ENCODE measurements at places on chromosomes 4 and X.
A peak's percentile ranks its signal among the peaks of the same experiment; 100 is the strongest.

DNA sequence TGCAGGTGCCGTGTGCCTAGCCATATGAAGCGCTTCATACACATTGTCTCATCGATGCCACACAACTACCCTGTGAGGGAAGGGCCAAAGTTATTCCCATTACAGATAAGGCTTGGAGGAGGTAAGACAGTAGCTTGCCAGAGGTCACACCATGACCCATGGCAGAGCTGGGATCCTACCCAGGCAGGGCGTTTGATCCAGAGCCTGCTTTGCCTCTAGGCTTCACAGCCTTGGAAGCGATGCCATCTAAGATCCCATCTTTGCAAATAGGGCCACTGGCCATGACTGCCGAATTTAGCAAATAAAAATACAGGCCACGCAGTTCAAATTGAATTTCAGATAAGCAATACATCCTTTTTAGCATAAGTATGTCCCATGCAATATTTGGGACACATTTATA is 358.2 kb downstream of the BCOR start:
- DNase-seq: no peak

- peak; percentile 71 for DNase-seq
Observed at GRCh38 chr4:78569306-78569821, 17.8 kb downstream of the ANXA3 start.

- no peak for DNase-seq
Observed at GRCh38 chr4:57501720-57502119, 391.5 kb upstream of the IGFBP7 start.

DNA sequence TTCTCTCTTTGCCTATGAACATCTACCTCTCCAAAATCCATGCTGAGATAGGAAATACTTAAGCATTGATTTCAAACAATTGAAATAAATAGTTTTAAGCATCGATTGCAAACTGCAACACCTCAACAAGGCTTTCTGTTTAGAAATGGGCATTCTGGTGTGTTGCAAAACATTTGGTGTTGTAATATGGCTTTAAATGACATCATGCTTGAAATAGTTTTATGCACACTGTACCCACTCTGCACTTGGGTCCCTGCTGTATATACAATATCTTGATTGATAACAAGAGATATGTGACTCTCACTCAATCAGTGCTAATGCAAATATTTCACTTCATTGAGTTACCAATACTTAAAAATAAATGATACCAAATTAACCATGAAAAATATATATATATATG is 964.9 kb upstream of the GRIA3 start:
- DNase-seq: no peak

DNA sequence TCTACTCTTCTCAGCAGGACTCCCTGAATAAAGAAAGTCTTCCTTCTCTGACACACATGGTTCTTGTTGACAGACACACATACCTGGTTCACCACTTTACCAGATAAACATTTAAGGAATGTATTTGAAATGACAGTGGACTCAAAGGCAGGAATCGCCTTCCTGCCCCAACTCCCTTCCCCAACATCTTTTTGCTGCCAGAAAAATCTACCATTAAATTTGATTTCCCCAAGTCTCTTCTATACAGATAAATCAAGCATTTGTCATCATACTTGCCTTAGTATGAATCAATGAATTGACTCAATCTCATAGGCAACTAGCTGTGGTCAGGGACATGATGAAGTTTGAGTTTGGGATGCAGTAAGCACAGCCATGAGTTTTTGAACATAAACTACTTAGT is 23.3 kb upstream of the ANXA5 start:
- peak; percentile 20 for DNase-seq

GRCh38 chrX:17824980-17825379 is 36.1 kb downstream of the RAI2 start:
- no peak for DNase-seq

Measured in GM03348 (cell line).